CD8-positive, alpha-beta memory T cell (primary cell): ENCODE measurements at places on chromosomes 16 and 17.

DNA sequence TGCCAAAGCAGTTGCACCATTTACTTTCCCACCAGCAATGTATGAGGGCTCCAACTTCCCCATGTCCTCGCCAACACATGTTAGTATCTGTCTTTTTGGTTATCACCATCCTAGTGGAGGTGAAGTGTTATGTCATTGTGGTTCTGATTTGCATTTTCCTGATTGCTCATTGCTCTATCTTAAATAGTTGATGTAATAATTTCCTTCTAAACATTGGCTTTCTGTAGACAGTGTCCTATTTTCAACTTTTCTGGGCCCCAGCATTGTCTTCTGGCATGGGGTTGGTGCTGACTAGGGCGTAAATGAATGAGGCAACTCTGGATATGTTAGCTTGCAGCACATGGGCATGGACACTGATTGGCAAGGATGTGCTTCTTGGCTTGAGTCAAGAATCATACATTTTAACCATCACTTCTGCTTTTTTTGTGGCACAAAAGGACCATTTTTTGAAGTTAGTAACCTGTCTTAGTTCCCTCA lies 25.1 kb downstream of the PLCG2 start:
- no peak for DNase-seq

DNA sequence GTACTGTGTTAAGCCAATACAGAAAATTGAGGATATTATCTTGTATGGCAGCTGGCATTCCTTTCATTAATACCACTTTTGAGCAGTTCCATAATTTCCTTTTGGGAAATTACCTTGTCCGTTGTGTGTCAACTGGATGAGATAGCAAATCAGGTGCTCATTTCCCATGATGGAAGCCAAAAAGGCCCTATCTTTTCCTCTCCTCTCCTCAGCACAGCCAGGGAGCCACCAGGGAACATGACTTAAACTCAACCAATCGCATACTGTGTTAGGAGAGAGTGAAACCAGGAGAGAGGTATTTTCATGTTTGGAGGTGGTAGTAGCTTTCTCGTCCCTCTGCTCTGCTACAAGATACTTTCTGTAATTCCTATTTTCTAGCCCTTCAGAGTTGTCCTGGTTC lies 96.1 kb upstream of the TOX3 start:
- no peak for DNase-seq

GRCh38 chr16:52783616-52784015 lies 236.7 kb upstream of the TOX3 start:
- no peak for DNase-seq

DNA sequence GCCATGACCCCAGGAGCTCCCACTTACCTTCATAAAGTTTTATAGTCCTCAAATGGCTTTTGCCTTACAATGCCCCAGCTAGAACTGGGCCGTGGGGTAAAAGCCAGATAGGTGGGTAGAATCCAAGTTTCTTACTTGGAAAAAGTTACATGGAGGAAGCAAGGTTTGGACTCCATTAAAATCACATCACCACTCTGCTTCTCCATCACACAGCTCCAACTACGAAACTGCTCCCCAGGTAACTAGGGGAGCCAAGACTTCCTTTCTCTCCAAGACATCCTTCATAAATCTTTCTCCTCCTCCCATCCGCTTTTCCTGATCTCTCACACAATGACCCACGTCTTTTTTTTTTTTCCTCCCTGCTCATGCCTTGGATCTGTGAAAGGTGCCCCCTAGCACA lies 130.8 kb upstream of the RCVRN start:
- DNase-seq = no peak

DNA sequence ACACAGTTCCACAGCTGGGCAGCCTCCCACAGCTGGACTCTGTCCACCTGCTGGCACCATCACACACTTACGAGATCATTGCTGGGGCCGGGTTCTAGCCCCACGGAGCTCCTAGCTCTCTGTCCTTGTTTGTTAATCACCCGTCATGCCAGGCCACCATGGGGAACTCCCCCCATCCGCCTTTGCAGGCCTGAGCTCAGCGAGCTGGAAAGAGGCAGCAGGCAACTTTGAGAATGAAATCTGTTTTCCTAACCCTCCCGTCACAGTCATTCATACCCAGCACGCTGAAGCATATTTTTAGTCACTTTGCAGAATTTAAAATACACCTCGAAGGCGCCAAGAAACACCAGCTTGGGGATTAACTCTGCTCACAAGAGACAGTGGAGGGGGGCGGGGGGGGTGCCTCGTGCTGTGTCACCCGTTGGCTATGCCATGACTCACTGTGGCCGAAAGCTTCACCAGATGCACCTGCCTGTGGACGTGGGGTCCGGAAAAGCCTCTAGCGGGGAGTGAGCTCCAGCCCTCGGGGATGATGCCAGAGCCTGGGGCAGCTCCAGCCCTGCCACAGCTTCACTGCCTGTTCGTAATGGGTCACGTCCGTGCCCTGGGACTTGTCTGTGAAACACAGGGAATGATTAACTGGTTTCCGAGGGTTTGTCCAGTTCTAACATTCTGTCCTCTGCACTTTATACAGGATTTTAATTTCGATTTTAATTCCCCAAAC lies 1.4 kb upstream of the SPNS2 start:
- DNase-seq = no peak

GRCh38 chr17:17749921-17750320 lies 68.7 kb downstream of the RAI1 start:
- DNase-seq = peak; percentile 43

DNA sequence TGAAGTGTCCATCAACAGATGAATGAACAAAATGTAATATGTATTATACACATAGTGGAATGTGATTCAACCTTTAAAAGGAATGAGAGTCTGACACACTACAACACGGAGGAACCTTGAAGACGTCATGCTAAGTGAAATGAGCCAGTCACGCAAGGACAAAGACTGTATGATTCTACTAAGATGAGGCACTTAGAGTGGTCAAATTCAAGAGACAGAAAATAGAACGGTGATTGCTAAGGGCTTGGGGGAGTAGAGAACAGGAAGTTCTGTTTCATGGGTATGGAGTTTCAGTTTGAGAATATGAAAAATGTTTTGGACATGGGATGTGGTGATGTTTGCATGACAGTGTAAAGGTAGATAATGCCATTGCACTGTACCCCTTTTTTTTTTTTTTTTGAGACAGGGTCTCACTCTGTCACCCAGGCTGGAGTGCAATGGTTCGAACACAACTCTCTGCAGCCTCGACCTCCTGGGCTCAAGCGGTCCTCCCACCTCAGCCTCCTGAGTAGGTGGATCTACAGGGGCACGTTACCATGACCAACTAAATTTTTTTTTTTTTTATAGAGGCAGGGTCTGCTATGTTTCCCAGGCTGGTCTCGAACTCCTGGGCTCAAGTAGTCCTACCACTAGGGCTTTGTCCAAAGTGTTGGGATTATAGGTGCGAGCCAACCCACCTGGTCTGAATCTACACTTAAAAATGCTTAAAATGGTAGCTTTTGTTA lies 2.9 kb upstream of the CCDC102A start:
- no peak for DNase-seq

DNA sequence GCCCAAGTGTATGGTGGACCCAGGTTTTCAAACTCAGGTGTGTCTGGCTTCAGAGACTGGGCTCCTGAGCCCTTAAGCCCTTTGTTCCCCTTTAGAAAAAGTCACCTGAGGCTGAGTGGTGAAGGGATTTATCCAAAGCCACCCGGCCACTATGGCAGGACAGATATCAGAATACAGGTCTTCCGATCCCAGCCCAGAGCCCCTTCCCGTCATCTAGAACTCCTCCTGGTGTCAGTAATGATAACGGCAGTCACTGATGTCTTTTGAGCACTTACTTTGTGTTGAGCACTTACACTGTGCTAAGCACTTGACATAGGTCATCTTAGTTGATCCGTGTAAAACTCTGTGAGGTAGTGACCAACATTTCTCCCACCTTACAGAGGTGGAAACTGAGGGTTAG lies 16.6 kb downstream of the NOD2 start:
- no peak for DNase-seq

GRCh38 chr17:66485309-66485947 lies 183.0 kb downstream of the PRKCA start:
- no peak for DNase-seq

GRCh38 chr16:30533146-30533522 lies 1.5 kb downstream of the ZNF747 start:
- no peak for DNase-seq

DNA sequence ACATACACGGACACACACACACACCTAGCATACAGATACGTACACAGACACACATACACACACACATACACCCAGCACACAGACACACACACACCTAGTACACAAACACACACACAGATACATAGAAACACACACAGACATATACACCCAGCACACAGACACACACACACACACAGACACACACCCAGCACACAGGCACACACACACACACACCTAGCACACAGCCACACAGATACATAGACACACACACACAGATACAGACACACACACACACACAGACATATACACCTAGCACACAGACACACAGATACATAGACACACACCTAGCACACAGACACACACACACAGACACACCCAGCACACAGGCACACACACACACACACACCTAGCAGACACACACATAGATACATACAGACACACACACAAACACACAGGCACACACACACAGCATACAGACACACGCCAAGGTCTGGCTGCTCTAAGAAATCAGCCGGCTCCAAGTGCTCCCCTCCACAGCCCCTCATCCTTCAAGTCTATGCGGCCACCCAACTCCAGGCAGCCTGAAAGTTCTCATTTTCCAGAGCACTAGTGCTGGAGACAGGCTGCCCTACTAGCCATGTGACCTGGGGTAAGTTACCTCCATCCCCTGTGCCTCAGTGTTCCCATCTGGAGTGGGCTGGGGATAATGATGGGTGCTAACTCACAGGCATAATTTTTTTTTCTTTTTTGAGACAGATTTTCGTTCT lies 13.2 kb downstream of the NR1D1 start:
- DNase-seq = no peak

GRCh38 chr16:17145029-17145428 lies 325.7 kb downstream of the XYLT1 start:
- no peak for DNase-seq

- DNase-seq = no peak
Measured at GRCh38 chr16:11836650-11837244, 14.6 kb downstream of the RSL1D1 start.

- DNase-seq = peak; percentile 68
Measured at GRCh38 chr16:2963074-2963722, 877 bp upstream of the KREMEN2 start.

- DNase-seq = no peak
Measured at GRCh38 chr17:79412886-79413390, 197.9 kb downstream of the RBFOX3 start.

GRCh38 chr17:72937707-72938106 lies 154.8 kb downstream of the SLC39A11 start:
- DNase-seq = no peak

DNA sequence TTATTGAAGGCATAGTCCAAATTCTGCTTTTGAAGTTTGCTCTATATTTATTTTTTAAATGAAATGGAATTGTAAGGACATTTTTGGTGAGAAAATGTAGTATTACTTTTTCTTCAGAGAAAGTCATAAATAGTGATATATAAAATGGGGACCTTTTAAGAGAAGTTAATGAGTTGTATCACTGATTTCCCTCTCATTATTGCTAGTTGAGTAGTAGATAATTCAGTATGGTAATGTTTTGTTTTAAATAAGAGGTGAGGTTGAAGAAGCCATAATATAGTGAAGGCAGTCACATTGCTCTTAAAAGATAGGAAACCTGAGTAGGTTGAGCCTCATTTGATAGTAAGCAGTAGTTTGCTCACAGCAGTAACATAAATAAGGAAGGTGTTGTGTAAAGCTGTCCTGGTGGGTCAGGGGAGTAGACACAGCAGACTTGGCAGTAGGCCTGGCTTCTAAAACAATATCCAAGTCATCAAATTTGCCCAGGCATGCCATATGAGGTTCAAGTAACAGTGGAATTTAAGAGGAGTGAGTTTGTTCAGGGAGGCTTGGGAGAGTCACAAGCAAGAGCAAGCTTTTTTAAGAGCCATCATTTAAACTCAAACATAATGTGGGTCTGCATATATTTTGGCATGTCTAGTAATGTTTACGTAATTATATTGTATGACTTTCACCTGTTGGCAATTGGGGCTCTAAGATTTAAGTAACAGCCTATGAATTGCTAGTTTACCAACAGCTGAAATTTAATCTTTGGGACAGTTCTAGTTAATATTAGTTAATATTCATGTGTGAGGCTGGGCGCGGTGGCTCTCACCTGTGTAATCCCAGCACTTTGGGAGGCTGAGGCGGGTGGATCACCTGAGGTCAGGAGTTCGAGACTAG lies 6.5 kb downstream of the NFATC3 start:
- DNase-seq = no peak

DNA sequence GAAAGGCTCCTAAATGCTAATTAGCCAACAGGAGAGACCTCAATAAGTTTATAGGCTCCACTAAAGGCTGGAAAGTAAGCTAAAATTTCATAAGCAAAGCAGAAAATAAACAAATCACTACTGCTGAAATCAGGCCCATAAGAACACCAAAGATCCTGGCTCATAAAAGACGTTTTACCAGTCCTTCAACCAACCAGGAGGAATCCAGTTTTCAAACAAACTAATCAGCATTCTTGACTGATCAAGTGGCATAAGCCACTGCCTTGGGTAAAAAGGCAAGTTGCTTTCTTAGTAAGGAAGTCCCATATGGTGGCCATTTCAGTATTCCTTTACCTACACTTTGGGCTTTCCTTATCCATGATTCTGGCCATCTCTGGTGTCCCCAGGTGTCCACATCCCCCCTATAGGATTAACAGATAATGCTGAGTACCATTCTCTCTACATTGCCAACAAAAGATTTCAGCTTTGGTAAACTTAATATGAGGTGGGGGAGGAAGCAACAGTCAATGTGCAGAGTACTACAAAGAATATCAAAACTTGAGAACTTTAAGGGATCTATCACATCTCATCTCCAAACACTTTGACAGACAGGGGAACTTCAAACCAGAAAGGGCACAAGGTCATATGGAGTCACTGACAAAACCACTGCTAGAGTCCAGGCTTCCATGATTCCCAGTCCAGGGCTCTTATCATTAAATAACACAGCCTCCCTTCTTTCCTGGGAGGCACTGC lies 1.3 kb downstream of the TOM1L2 start:
- DNase-seq = no peak

GRCh38 chr17:19705771-19706770 lies 10.3 kb downstream of the SLC47A2 start:
- DNase-seq = no peak

DNA sequence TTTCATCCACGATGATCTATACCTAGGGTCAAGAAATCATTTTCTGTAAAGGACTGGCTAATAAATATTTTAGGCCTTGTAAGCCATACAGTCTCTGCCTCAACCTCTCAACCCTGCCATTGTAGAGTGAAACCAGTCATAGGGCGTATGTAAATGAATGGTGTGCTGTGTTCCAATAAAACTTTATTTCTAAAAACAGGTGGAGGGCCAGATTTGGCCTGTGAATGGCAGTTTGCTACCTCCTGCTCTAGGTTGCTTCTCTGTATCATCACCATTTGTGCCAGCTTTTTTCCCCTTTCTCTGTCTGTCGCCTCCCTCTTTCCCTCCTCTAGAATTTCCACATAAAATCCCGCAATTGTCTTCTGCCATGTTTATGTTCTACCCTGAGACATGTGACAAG lies 181.7 kb downstream of the XYLT1 start:
- no peak for DNase-seq

GRCh38 chr17:34675605-34676004 lies 96.2 kb downstream of the TMEM132E start:
- DNase-seq = no peak

- DNase-seq = no peak
Measured at GRCh38 chr16:75312875-75313274, 61.5 kb upstream of the BCAR1 start.

GRCh38 chr16:62963846-62964245 lies 927.6 kb upstream of the CDH8 start:
- DNase-seq = no peak
